Stimulated activated CD4-positive, alpha-beta T cell treated with anti-CD3 and anti-CD28 coated beads, Interleukin-4, amount 100 ng/mL, for 4 hours (primary cell): ENCODE measurements at places on chromosomes 5 and 9.
A peak's percentile ranks its signal among the peaks of the same experiment; 100 is the strongest.

DNA sequence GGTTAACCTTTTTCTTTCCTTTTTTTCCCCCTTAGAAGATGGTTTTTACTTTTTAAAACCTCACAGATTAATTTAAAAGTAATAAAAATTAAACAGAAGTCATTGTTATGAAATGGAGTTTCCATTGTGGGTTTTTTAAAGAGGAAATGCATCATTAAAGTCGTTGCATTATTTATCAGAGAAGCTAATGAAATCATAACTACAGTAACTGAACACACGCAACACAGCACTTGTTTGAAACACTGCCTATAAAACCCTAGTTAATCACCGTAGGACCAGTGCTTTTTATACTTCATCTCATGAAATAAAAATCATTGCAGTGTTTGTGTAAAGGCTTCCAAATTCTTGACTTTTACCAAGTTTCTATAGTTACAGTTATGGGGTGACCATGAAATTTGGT is 82.4 kb upstream of the NTRK2 start:
- no peak for DNase-seq

GRCh38 chr9:98074115-98074990 is 17.8 kb downstream of the NANS start:
- peak; percentile 56 for DNase-seq

GRCh38 chr5:167793700-167794099 is 497.7 kb upstream of the WWC1 start:
- DNase-seq: no peak

- no peak for DNase-seq
Observed at GRCh38 chr5:75512383-75513074, 838 bp downstream of the POLK start.

GRCh38 chr9:110161940-110162339 is 46.0 kb downstream of the C9orf152 start:
- DNase-seq: no peak

GRCh38 chr5:80191991-80192398 is 63.9 kb downstream of the SERINC5 start:
- DNase-seq: no peak

GRCh38 chr5:66912787-66913186 is 283.8 kb downstream of the CD180 start:
- DNase-seq: no peak

GRCh38 chr9:259405-260404 is 45.0 kb downstream of the DOCK8 start:
- no peak for DNase-seq

GRCh38 chr9:96522366-96522765 is 72.4 kb downstream of the HABP4 start:
- DNase-seq: no peak

- DNase-seq: no peak
Observed at GRCh38 chr9:89325733-89326132, 7.4 kb downstream of the SECISBP2 start.

GRCh38 chr9:75054368-75055001 is 26.4 kb upstream of the CARNMT1 start:
- DNase-seq: no peak

- no peak for DNase-seq
Observed at GRCh38 chr9:119961774-119962424, 592.7 kb upstream of the BRINP1 start.

- DNase-seq: no peak
Observed at GRCh38 chr9:126617003-126617822, 3.5 kb downstream of the LMX1B start.

- no peak for DNase-seq
Observed at GRCh38 chr9:123426406-123426805, 70.4 kb downstream of the CRB2 start.

GRCh38 chr5:148125641-148126040 is 42.7 kb upstream of the SPINK14 start:
- no peak for DNase-seq

- no peak for DNase-seq
Observed at GRCh38 chr9:125932012-125932411, 184.8 kb downstream of the PBX3 start.

DNA sequence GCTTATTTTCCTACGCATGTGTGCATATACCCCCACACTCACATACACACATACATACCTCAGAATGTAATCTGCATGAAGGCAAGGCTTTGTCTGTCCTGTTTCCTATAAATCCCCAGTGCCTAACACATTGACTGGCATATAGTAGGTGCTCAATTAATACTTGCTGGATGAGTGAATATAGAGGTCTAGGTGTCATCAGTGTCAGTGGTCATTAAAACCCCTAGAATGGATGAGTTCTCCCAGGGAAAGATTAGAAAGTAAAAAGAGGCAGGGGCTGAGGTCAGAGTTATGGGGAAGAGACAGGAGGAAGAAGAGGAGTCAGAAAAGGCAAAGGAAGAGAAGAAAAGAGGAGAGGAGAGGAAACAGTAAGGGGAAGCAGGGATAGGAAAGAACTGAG is 4.7 kb downstream of the CPLX2 start:
- DNase-seq: no peak

DNA sequence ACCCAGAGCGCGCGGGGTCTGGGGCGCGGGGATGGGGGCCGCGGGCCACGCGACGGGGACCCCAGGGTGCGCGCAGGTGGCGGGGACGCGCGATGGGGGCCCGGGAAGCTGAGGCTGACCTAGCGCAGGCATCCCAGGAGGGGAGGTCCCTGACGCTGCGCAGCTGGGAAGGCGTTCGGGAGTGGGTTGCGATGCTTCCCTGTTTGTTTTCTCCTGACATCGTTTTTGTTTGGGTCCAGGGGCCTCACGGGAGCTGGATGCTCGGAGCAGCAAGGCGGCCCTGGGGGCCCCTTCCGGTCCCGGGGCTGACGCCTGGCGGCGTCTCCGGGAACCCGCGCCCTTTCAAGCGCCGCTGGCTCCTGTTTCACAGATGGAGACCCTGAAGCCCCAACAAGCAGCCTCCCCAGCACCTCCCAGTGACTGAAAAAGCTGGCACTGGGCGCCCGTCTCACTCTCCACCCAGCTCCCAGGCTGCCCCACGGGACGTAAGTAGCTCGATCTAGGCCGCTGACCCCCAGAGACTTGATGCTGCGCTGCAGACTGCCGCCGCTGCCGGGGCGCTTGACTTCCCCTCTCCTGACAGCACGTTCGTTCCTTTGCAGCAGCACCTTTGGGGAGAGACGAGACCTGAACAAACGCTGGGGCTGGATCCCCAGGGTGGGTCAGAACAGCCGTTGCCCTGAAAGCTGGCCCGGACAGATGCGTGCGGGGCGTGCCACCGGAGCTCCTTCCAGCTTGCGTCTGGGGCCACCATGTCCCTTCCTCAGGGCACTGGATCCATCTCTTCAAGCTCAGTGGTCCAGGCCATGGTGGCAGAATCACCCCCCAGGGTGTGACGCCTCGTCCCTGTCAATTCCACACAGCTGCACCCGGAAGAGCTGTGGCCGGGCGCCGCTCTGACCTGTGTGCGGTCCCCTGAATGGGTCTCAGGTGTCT is 593 bp downstream of the BRD3OS start:
- peak; percentile 48 for DNase-seq

- peak; percentile 15 for DNase-seq
Observed at GRCh38 chr5:170466988-170467707, 36.7 kb upstream of the KCNIP1 start.

DNA sequence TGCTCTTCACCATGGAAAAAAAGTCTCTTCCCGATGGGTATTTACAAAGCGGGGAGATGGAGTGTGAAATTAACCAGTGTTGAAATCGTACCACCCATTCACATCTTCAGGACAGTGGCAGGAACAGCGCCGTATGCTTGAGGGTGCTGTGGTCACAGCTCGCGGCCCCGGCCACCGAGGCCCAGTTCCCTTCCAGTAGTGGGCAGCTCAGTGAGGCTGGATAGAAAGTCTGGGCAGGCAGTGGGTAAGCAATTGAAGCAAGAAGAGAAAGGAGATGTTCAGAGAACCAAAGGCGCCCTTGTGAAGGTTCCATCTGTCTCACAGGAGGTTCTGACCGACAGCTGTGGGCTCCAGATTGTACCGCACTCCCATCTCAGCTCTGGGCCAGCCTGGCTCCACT is 59.1 kb downstream of the SECISBP2 start:
- no peak for DNase-seq

DNA sequence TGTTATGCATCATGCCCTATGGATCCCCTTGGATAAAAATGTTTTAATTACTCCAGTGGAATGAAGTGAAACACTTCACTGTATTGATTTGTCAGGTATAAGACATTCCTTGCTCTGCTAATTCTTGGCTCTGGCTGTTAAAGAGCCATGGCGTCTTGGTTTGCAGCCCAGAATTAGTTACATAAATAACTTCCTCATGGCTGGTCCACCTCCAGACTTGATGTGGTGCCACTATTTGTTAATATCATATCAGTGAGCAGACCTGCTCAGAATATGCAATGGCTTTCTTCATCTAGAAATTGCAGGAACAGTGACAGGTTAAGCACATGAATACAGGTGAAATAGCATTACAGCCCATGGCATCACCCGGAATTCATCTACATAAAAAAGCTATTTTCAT is 446.9 kb upstream of the GRIN3A start:
- no peak for DNase-seq

GRCh38 chr5:110549301-110549700 is 177.2 kb downstream of the TMEM232 start:
- no peak for DNase-seq

DNA sequence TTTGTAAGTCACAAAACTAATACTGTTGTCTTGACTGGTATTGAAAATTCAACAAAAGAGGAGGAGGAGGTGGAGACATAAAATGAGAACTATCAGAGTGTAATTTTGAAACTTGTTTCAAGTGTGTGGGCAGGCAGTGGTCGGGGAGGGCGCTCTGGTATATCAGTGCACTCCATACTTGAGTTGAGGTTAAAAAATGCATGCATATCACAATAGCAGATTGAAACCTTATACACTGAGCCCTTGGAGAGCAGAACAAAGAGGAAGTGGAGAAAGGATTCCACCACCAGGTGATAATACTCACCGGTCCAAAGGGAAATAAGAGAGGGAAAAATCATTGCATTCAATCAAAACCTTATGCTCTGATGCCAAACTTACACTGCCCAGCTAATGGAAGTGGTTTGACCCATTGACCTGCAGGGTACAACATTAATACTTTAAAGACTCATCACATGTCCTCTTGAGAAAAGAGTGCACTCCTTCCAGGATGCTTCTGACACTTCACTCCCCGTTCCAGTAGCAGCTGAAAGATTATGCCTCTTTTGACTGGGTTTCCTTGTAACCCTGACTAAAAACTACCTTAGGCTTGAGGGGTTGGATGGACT is 79.5 kb upstream of the FAM169A start:
- no peak for DNase-seq

- no peak for DNase-seq
Observed at GRCh38 chr9:4939118-4939561, 45.9 kb upstream of the JAK2 start.

GRCh38 chr9:7298123-7298522 is 501.5 kb downstream of the DMAC1 start:
- DNase-seq: no peak

GRCh38 chr9:1938675-1939170 is 76.4 kb upstream of the SMARCA2 start:
- no peak for DNase-seq

GRCh38 chr5:39452846-39453245 is 28.1 kb upstream of the DAB2 start:
- DNase-seq: no peak

- DNase-seq: no peak
Observed at GRCh38 chr5:176157656-176158055, 80.6 kb upstream of the SIMC1 start.

DNA sequence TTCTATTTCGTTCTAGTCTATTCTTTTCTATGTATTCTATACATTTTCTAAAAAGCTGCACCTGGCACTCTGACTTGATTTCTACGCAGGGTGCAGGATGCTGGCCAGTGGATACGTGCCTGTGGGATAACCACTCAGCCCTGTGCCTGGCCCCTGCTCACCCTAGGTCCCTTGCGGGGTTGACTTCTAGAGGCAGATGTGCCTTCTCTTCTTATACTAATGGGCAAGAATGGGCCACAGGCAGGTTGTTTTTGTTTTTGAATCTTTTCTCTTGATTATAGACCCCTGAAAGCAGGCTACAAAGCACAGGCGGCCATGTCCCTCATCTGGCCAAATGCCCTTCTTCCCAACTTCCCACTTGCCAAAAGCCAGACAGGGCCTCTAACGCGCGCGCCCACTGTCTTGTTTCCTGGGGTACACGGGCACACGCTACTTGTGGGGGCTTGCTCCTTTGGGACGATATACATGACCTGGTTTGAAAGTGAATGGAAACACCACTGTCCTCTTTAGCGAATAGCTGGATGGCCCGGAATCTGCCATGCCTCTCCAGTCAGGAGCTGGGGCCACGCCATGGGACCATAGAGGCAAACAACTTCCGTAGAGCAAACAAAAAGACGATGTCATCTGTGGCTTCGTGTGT is 162.7 kb upstream of the IRX2 start:
- DNase-seq: no peak

- no peak for DNase-seq
Observed at GRCh38 chr9:106953174-106953573, 90.2 kb downstream of the ZNF462 start.

GRCh38 chr9:91494751-91495150 is 71.1 kb upstream of the NFIL3 start:
- no peak for DNase-seq

DNA sequence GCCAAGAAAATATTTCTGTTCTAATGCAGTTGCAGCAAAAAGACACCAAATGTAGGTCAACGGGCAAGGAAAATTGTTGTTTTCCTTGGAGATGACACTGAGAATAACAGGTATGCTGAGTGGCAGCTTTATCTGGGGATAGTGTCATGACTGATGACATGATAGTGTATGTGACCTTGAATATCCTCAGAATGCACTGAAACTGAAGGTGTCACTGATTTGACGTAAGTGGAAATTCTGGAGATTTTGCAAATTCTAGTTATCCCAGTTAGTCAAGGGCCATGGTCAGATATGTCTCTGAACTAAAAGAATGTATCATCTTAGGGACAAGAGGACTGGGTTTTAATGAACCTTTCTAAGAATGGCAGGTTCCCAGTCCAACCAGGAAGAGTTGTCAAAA is 138.0 kb upstream of the C9orf72 start:
- DNase-seq: no peak

DNA sequence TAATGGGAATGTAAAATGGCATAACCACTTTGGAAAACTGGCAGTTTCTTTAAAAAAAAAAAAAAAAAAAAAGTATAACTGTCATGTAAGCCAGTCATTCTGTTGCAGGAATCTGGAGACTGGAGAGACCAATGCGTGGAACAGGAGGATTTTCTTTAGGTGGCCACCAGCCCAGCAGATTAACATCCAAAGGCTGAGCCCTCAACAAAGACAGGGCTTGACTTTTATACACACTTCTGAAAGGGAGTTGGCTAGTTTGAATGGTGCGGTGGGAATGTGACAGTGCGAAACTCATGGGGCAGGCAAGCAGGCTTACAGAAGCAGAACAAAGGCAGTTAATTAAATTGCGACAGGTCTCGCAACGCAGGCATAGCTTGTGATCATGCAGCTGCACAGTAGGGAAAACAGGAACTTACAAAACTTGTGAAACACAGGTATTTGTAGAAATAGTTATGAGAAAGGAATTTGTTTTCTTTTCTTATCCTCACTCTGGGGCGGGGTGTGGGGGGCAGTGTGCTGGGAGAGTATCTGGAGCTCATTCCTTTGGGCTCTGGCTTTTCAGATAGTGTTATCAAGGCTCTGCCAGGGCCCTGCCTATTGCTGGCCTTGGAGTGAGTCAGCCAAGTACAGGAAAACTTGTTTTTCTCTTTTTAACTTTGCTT is 12.0 kb downstream of the UIMC1 start:
- DNase-seq: no peak
